Brain microvascular endothelial cell (primary cell): ENCODE measurements at places on chromosomes 16 and 17.

DNA sequence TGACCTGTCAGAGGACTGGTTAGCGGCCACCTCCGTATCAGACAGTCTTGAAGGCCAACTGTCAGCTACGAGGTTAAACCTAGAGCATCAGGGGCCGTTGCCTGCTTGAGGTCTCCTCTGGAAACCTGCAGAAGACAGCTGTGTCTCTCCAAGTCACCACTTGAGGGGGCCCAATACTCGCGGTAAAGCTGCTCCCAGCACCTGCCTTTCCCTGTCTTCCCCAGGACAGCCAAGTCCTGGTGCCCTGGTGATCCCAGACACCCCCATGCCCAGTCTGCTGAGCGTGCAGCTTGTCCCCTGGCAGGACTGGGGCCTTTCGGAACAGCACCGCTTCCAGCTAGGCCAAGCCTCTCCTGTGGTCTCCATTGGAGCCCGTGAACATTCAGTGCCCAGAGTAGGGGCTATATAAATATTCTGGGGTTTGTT lies 80.1 kb downstream of the DNAH17 start:
- peak; percentile 73 for DNase-seq

DNA sequence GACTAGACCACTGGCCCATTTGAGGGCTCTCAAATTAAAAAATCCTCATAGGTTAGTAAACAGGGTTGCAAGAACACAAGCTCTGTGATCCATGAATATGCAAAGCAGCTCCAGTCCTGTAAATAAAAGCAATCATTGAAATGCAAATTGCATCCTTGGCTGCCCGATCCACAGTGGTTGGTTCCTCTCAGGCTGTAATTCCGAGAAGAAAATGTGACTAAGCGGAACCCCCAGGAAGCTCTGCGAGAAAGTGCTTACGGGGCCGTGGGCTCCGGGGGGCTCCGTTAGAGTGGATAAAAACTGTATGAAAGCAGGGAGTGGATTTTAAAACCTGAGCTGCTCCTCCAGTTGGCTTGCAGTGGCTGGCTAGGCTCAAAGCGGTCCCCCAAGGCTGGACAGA lies 2.5 kb downstream of the GPRC5B start:
- no peak for DNase-seq

DNA sequence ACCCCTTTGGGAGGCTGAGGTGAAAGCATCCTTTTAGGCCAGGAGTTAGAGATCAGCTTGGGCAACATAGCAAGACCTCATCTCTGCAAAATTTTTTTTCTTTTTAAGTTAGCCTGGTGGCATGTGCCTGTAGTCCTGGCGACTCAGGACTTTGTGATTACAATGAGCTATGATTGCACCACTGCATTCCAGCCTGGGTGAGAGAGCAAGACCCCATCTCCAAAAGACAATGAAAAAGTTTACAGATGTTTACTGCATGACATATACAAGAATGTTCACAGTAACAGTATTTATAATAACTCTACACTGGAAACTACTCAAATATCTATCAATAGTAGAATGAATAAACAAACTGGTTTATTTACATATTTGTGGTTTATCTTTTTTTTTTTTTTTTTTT lies 33.1 kb upstream of the CCL22 start:
- DNase-seq, result no peak

DNA sequence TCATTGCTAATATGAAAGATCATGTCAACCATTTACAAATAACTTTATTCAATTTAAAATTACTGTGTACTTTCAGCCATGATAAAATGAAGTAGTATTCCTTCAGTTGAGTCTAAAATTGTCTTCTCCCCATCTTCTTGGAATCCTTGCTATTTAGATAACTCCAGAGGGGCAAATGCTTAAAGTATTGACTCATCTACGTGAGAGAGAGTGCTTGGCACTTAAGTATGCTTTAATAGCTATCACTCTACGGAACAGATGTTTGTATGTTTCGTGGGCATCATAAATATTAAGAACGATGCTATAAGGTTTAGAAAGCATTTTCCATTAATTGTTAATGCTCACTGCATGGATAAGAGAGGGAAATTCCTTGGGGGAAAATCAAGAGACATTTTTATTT lies 69.3 kb upstream of the MED13 start:
- no peak for DNase-seq

- DNase-seq, result no peak
Observed at GRCh38 chr17:34670618-34671017, 91.2 kb downstream of the TMEM132E start.

DNA sequence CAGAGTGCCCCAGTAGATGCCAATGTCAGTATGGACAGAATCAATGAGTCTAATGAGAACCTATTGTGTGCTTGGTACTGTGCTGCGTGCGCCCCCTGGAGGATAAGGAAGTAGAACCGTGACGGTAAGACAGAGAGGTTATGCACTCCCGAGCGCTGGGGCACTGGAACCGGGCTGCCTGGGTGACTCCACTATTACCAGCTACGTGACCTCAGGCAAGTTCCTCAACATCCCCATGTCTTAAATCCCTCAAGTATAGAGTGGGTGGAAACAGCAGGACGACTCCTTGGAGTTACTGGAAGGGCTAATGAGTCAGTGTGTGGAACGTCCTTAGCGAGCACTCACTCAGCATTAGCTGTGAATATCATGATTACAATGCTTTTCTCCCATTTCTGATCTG lies 16.2 kb downstream of the CHST4 start:
- peak; percentile 28 for DNase-seq

DNA sequence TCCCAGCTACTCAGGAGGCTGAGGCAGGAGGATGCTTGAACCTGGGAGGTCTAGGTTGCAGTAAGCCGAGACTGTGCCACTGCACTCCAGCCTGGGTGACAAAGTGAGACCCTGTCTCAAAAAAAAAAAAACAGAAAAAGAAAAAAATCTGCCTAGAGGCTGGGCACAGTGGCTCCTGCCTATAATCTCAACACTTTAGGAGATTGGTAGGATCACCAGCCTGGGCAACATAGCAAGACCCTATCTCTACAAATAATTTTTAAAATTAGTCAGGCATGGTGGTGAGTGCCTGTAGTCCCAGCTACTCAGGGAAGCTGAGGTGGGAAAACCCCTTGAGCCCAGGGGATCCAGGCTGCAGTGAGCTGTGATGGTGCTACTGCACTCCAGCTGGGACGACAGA lies 17.7 kb downstream of the CUEDC1 start:
- DNase-seq, result no peak

- DNase-seq, result no peak
Observed at GRCh38 chr17:78488867-78489634, 88.1 kb downstream of the DNAH17 start.

DNA sequence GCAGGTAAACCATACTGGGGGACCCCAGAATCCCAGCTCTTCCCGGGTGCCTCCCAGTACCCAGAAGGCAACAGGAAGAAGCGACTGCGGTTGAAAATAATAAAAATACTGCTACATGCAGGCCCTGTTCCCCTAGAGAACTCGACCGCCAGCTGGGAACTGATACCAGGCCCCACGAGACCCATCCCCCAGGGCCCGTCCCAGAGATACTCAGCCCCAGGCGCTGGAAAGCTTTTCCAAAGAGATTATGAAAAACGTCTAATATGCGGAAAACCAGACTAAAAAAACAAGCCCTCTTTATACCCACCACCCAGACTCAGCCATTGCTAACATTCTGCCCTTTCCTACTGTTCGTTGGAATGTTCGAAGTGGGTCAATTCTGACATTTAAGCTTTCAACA lies 12.9 kb upstream of the MEAK7 start:
- DNase-seq, result no peak

GRCh38 chr16:23578101-23578830 lies 17.9 kb downstream of the NDUFAB1 start:
- DNase-seq, result no peak

GRCh38 chr17:9900044-9900594 lies 5.0 kb downstream of the RCVRN start:
- no peak for DNase-seq

DNA sequence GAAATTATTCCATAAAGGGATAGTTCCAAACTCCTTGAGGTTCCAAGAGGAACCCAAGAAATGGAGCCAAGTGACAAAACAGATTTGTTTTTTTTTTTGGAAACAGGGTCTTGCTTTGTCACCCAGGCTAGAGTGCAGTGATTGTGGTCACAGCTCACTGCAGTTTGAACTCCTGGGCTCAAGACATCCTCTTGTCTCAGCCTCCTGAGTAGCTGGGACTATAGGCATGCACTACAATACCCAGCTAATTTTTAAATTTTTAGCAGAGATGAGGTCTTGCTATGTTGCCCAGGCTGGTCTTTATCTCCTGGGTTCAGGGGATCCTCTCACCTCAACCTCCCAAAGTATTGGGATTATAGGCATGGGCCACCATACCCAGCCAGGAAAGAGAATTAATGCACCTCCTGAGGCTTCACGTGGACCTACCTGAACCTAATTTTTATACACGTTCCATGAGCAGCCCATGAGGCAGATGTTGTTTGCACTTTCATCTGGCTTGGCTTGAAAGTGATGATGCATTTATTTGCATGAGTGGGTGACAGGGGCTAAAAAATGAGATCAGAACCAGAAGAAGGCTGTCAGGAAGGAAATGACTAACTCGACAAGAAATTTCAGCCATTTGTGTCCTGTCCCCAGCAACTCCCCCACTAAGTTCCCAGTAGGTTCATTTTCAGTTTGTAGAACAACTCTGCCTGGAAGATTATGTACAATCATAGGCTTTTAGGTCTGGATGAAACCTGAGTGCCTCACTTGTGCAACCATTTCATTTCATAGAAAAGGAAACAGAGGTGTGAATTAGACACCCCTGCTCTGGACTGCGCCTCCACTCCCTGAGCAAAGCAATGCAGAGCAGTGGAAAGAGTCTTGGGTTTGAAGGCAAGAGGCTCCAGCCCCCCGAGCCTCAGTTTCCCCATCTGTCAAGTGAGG lies 10.3 kb upstream of the IRF8 start:
- DNase-seq, result peak; percentile 86

DNA sequence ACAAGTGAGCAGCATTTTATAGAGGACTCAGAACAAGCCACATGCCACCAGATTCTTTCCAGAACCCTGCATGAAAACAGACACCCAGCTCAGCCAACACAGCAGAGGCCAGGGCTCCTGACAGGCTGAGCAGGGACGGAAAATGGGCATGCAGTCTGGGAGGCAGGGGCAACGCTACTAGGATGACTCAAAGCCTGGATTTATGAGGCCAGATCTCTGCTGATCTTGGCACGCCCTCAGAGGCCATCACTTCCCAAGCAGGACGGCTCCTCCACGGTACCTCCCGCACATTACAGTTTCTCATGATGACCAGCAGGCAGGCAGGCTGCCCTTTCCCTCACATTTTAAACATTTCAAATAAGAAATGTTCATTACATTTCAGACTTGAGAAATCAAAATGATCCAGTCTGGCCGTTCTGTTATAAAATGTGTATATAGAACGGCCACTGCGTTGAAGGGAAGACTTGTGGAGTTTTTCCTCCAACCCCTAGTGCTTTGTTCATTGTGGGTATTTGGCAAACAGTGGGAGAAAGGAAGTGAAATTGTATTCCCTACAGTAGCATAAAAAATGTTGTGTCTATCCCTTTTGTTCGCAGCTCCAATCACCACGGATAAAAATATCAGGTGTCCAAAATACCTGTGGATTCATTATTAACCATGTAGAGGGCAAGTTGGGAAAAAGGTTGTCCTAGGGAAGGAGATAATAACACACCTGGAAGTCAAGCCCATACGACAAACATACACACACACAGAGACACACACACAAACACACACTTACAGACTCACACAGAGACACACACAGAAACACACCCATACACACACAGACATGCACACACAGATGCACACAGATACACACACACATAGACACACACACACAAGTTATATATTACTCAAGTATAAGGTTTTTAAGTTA lies 64.8 kb upstream of the ADAMTS18 start:
- peak; percentile 74 for DNase-seq

DNA sequence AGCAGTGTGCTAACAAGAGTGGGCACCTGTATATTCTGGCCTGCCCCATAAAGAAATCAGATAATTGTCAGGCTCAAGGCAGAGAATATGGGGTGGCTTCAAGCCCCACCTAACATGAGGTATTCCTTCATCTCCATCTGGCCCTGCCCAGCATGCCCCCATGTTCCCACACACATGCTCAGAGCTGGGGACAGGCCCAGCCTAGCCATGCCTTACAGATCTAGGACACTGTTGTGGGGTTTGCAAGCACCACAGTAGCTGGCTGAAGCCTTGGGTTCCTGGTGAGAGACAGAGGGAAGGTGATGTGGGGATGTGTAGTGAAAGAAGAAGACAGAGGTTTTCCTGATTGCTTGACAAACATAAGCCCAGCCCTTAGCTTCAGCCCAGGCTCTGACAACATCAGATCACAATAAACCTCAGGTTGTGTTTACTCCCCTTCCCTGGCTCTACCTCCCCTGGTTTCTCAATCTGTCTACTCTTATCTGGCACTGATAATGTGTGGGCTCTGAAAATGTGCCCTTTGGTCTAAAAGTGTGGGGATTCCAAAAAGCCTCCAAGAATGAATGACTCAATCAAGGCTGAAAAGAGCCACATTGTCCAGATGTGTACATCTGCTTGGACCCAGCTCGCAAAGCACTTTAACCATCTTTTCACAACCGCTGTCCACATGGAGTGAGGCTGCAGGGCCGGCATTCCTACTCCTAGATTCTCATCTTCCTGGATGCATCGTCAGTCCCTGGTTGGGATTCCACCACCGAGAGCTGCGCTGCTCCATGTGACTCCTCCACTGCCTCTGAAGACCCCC lies 34.4 kb downstream of the CDRT4 start:
- DNase-seq, result no peak

DNA sequence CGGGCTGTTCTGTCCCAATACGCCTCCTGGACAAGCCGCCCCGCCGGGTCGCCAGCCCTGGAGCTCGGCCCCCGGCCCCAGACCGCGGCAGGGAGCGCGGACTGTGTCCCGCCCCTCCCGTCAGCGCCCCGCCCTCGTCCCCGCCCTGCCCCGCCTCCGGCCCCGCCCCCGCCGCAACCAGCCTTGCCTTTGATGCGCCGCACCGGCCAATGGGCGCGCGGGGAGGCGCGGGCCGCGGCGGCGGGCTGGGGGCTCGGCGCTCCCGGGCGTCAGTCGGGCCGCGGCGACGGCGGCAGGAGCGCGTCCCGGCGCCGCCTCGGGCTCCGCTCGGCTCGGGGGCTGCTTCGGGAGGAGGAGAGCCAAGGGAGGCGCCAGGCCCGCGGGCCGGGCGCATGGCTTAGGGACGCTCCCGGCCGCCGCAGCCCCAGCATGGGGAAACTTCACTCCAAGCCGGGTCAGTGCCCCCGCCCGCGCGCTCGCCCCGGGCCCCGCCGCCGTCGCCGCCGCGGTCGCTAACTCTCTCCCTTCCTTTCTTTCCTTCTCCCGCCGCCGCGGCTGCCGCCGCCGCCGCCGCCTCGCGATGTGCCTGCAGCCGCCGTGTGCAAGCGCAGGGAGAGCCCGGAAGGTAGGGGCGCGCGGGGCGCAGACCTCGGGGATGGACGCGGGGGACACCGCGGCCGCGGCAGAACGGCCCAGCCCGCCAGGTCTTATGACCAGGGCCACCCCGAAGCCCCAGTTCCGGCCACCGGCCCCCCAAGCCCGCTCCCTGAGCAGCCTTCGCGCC lies at the start of gene NKD1:
Gene NKD1 (plus strand): TSS at position 272 of the 784 bp plus-strand sequence. CDS start 158 bp downstream, at position 430.
- DNase-seq, result peak; percentile 17
